HFFc6 (cell line): ENCODE measurements at places on chromosomes 11 and 22. TPM values are rescaled to one million over a fixed set of nuclear protein-coding genes. Genes with fewer than 3 reads are reported as not detected.

ADAMTS8 gene
- not detected in 3 replicates for total RNA-seq

CNTF gene
- 0.74 to 1.3 TPM (median 0.77 TPM) in 3 replicates for total RNA-seq

PYGM gene
- total RNA-seq = 0.21 TPM in 1 of 3 replicates, not detected in the others

KBTBD3 gene
- total RNA-seq = 2.5 to 4.2 TPM (median 2.6 TPM) in 3 replicates

CASP5 gene
- not detected in 3 replicates for total RNA-seq

C11orf86 gene
- total RNA-seq = not detected in 2 replicates

OR8G5 gene
- total RNA-seq = not detected in 2 replicates

ACRV1 gene
- not detected in 3 replicates for total RNA-seq

RAB38 gene
- 0.36 to 2.2 TPM (median 1.1 TPM) in 3 replicates for total RNA-seq

KCNQ1 gene
- total RNA-seq = not detected in 3 replicates

CCDC87 gene
- 0.41 to 0.69 TPM (median 0.66 TPM) in 3 replicates for total RNA-seq

SYT9 gene
- not detected in 2 replicates for total RNA-seq

KRTAP5-1 gene
- not detected in 2 replicates for total RNA-seq

ACR gene
- not detected in 3 replicates for total RNA-seq

ABCC8 gene
- total RNA-seq = not detected in 3 replicates

PLA2G3 gene
- total RNA-seq = not detected in 3 replicates

PNPLA3 gene
- total RNA-seq = 3.0 and 5.7 TPM in 2 replicates

IL10RA gene
- total RNA-seq = not detected in 3 replicates

C11orf42 gene
- total RNA-seq = not detected in 3 replicates

BAIAP2L2 gene
- not detected in 3 replicates for total RNA-seq

ANGPTL5 gene
- not detected in 3 replicates for total RNA-seq

MMP8 gene
- total RNA-seq = not detected in 3 replicates

MRGPRX4 gene
- total RNA-seq = not detected in 3 replicates

KCNJ1 gene
- not detected in 3 replicates for total RNA-seq

KRTAP5-11 gene
- total RNA-seq = not detected in 2 replicates

CLDN5 gene
- total RNA-seq = not detected in 3 replicates

PKP3 gene
- total RNA-seq = 2.7 to 3.3 TPM (median 2.9 TPM) in 3 replicates

IL17REL gene
- total RNA-seq = not detected in 3 replicates

TRPM5 gene
- total RNA-seq = not detected in 3 replicates

SLC25A18 gene
- total RNA-seq = not detected in 3 replicates

CDC42BPG gene
- total RNA-seq = 0.02 to 0.21 TPM (median 0.06 TPM) in 3 replicates

SHISAL1 gene
- total RNA-seq = not detected in 3 replicates

SCN3B gene
- 0.21 TPM in 1 of 3 replicates, not detected in the others for total RNA-seq

CD3G gene
- total RNA-seq = not detected in 3 replicates

ASPHD2 gene
- 1.3 to 2.3 TPM (median 2.0 TPM) in 3 replicates for total RNA-seq

MMP1 gene
- total RNA-seq = 516 to 1,184 TPM (median 652 TPM) in 3 replicates

MS4A6A gene
- total RNA-seq = not detected in 3 replicates

CADM1 gene
- total RNA-seq = not detected in 3 replicates

RBMXL2 gene
- total RNA-seq = not detected in 3 replicates

OR4S1 gene
- total RNA-seq = not detected in 3 replicates

DEPDC5 gene
- 9.7 to 10.8 TPM (median 10.0 TPM) in 3 replicates for total RNA-seq

C11orf98 gene
- 52.5 to 69.2 TPM (median 56.9 TPM) in 3 replicates for total RNA-seq

MYEOV gene
- 59.2 to 89.6 TPM (median 61.3 TPM) in 3 replicates for total RNA-seq

ME3 gene
- 4.0 to 7.0 TPM (median 6.8 TPM) in 3 replicates for total RNA-seq

MMP11 gene
- 2.2 to 3.6 TPM (median 3.5 TPM) in 3 replicates for total RNA-seq

PRR33 gene
- not detected in 2 replicates for total RNA-seq

MS4A7 gene
- not detected in 3 replicates for total RNA-seq

REXO2 gene
- total RNA-seq = 256 to 272 TPM (median 260 TPM) in 3 replicates

TSPAN32 gene
- not detected in 3 replicates for total RNA-seq

RTN4RL2 gene
- total RNA-seq = 0.12 to 0.26 TPM in 2 of 3 replicates, not detected in the other

FREY1 gene
- total RNA-seq = 0.37 to 0.73 TPM (median 0.40 TPM) in 3 replicates

TSPAN18 gene
- total RNA-seq = not detected in 3 replicates

HMOX1 gene
- 51.2 and 116 TPM in 2 replicates for total RNA-seq

UCP3 gene
- 0.33 to 0.39 TPM (median 0.35 TPM) in 3 replicates for total RNA-seq
